ENCODE measurements at places on chromosomes 1 and 21. TPM values are rescaled to one million over a fixed set of nuclear protein-coding genes. Genes with fewer than 3 reads are reported as not detected.

HLX gene
- total RNA-seq: 5.2 TPM

C1QA gene
- not detected for total RNA-seq

NSL1 gene
- total RNA-seq: 53.7 TPM

MYOC gene
- not detected for total RNA-seq

PLEKHN1 gene
- total RNA-seq: 0.88 TPM

RHOU gene
- total RNA-seq: 0.24 TPM

DNA sequence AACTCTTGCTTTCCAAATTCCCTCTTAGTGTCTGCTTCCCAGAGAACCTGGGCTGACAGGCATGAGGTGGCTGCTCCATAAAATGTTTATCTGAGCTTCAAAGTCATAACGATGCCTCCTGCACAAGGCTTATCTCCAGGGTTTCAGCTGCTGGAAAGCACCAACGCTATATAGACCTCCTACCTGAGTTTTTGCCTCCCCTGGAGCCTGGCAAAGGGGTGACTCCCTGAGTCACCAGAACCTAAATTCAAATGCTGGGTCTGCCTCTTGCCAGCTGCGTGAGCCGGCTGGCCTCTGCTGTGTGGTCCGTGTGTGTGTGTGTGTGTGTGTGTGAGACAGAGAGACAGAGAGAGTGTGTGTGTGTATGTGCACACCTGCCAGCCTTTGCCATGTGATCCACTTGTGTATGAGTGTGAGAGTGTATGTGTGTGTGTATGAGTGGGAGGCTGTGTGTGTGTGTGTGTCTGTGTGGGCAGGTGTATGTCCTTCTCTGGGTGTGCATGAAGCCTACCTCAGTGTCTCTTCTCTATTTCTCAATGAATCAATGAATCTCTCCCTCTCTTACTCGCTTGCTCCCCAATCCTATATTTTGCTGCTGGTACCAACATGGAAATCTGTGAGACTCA, 714.9 kb downstream of the MATN1 start:
- DNase-seq: no peak

DNA sequence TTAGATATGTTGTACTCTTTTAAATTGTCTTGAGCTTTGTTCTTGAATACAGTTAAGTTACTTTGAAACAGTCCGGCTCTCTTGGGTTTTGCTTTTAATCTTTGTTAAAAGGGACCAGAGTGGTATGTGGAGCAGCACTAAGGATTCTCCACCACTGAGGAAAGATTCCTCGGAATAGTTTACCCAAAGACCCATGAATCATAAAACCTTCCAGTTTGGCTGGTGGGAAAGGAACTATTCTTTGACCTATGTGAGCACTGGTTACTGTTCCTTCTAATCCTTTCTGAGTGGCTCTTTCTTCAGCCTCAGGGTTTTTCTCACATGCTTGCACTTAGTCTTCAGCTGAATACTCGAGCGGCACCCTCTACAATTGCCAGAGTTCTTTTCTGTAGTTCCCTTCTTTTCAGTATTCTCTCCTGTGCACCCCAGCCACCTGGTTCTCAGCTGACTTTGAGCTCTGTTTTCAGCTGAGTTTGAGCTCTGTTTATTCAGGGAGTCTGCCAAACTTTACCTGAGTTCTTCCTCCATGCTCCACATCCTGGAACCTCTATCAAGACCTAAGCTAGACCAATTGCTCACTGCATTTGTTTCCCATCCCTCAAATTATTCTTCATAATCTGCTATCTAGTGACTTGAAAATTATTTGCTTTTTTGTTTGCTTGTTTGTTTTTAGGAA, 253.8 kb upstream of the PLXNA2 start:
- no peak for DNase-seq

DNA sequence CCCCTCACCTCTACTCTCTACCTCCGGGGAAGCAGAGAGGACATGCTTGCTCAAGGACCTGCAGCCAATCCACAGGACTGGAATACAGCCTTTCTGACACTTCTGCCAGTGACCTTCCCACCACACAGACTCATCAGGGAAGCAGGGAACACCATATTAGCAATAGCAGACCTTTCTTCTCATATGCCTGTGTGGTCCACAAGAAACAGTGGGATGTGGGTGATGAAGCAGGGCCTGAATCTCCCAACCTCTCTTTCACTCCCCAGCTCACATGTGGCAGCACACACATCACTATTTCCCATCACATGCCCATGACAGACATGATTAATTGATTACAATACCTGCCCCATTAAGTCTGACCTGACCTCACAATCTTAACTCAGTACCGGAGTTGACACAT, 695.1 kb downstream of the MATN1 start:
- DNase-seq: no peak

- no peak for DNase-seq
Observed at GRCh38 chr1:24463776-24464735, 38.6 kb upstream of the RCAN3 start.

DNA sequence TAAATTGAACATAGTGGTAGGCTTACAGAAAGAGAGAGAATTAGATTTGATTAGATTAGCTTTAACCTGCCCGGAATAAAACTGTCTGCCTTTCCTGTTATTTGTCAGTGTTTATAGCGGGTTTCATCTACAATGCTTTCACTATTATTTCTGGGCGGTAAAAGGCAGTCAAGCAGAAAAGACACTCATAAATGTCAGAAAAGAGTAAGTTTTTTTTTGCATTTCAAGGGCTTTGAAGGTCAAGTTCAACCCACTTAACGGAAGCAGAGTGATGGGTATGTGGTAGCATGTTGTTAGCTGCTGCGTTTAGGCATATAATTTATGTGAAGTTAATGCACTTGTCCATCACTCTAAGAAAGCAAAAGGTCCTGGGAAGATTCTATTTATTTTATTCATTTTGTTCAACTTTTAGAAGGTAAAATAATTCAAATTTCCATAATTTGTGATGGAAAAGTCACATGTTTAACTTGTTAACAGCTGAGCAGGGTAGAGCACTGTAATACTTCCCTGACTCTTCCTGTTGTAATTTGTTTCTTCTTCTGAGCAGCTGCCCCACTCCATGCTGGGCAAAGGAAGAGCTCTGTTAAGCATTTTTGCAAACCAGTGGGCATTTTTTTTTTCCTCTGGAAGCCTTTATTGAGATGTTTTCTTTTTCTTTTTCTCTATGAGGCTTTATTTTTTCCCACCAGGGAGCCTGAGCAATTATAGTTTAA, 220.1 kb downstream of the ST6GALNAC3 start:
- no peak for DNase-seq

- no peak for DNase-seq
Observed at GRCh38 chr21:43190951-43191350, 22.1 kb downstream of the CRYAA start.

GRCh38 chr1:194223596-194223995, 1037.2 kb upstream of the B3GALT2 start:
- DNase-seq: no peak

- no peak for DNase-seq
Observed at GRCh38 chr1:70910013-70910412, 137.6 kb downstream of the PTGER3 start.

- DNase-seq: no peak
Observed at GRCh38 chr1:197807216-197807615, 31.9 kb upstream of the DENND1B start.

DNA sequence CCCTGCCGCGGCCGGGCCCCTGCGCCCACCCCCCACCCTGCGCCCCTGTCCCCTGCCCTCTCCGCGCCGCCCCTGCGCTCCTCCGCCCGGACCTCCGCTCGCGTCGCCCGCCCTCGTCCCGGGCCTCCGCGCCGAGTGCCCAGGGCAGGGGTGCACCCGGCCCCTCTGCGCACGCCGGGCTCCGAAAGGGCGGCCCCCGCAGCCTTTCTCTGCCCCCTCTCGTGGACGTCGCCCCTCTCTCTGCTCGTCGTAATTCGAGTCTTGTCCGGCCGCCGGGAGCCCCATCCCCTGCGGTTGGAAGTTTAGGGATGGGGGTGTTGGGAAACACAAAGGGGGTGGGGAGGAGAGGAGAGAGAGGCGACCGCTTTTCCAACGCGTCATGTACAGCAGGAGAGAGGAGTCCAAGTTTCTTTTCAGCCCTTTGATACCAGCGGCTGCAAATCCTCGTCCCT, 407 bp downstream of the GALNT2 start:
- peak; percentile 37 for DNase-seq

- no peak for DNase-seq
Observed at GRCh38 chr1:64561993-64562392, 92.1 kb downstream of the CACHD1 start.
